ENCODE measurements at places on chromosomes 2 and 18.

- no peak for DNase-seq
Measured at GRCh38 chr18:79393635-79394533, 1.8 kb upstream of the NFATC1 start.

GRCh38 chr2:29309090-29310029 lies 194.1 kb downstream of the CLIP4 start:
- no peak for DNase-seq

DNA sequence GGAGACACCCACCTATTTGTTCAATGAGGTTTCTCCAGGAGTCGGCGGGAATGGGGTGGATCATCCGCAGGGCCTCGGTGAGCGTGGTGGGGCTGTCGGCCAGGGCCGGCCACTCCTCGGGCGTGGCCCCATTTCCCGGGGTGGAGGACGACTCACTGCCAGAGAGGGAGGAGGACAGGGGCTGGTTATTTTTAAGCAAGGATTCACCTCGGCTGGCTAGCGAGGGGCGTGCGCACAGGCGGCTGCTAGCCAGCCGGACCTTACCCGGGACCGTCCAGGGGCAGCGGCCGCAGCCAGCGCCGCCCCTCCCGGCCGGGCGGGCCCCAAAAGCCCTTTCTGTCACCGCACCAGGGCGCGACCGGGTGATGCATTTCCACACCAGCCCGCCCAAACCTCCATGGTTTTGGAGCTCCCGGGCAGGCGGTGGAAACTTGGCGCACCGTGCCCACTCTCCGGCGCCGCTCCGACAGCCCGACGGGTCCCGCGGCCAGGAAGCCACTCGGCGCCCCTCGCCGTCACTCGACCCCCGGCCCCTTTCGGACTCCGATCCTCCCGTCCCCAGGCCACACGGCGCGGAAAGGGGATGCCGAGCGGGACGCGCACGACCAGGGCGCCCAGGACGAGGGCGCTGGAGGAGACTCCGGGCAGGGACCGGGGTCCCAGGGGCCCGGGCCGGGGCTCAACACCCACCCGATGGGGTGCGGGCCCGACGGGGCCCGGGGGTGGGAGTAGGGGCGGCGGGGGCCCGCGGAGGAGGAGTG lies 57.1 kb downstream of the SNORC start:
- DNase-seq = no peak

GRCh38 chr2:24123195-24123921 lies at the start of the genes FAM228B and PFN4:
Gene FAM228B, plus strand, starts transcription at chr2:24123469. Its CDS starts 893 bp downstream, at chr2:24124362.
Gene PFN4, minus strand, starts transcription at chr2:24123334. Its CDS starts 799 bp downstream, at chr2:24122535.
- no peak for DNase-seq

DNA sequence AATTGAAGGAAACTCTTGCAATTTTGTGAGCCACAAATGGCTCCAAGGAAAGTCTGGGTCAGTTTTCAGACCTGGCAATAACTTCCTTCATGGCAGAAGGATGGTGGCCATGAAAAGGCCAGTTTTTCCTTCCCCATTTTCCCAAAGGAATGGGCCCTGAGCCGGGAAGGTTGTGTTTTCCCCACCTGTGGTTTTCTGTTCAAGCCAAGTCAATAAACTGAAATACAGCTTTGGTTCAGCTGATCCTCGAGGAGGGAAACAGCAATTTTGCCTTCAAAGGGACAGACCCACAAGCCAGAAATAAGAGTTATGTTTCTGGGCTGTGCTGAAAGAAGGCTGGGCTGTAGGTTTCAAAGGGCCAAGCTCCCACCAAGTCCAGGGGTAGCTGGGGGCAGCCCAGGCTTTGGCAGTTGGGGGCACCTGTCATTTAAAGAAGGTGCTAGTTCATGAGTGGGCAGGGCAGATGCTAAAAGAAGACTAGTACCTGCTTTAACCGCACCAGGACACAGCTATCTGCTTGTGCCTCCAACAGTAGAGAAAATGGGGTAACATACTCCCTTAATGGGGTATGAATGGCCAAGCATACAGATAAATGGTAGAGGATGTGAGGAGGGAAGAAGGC lies 97.0 kb downstream of the TTC32 start:
- DNase-seq = no peak

- DNase-seq = no peak
Measured at GRCh38 chr2:128642316-128642715, 323.6 kb upstream of the HS6ST1 start.

DNA sequence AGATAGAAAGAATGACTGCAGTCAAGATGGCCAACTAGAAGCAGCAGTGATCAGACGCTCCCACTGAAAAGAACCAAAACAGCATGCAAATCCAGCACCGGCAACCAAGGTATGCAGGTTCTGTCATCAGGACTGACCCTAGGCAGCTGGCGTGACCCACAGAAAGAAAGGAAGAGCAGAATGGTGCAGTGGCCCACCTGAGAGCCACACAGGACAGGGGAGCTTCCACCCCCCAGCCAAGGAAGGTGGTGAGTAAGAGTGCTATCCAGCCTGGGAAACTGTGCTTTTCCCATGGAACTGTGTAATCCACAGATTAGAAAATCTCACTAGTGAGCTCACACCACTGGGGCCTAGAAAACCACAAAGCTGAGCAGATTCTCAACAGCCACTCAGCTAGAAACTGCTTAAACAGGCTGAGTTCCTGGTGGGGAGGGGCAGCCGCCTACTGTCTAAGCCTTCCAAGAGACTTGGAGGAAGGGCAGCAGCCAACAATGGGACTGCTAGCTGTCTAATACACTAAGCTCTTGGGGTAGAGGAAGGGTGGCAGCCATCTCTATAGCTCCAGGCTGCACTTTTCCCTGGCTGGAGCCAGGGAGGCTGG lies 127.9 kb downstream of the EVA1A start:
- DNase-seq = no peak

DNA sequence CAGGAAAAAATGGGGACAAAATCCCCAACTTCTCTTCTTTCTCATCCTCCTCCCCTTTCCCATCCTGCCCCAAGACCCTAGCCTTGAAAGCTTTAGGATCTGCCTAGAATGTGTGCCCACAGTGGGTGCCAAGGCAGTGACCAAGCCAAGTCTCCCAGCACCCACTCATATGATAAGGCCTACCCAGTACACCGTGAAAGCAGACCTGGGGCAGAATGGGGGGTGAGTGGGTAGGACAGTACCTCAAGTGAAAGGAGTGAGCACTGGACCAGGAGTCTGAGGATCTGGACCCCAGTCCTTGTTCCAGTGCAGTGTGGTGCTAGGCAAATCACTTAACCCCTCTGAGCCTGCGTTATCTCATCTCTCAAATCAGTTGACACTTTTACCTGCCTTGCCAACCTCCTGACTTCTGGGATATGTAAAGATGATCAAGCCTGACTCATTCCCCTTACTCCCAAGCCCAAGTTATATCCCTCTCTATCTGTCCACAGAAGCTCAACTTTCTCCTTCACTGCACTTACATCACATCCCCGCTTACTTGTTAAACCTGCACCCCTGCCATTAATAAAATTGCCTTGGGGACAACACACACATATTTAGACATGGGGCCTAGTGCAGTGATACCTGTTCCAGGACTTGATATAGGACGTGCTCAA lies 109.7 kb downstream of the ATL2 start:
- DNase-seq = no peak

DNA sequence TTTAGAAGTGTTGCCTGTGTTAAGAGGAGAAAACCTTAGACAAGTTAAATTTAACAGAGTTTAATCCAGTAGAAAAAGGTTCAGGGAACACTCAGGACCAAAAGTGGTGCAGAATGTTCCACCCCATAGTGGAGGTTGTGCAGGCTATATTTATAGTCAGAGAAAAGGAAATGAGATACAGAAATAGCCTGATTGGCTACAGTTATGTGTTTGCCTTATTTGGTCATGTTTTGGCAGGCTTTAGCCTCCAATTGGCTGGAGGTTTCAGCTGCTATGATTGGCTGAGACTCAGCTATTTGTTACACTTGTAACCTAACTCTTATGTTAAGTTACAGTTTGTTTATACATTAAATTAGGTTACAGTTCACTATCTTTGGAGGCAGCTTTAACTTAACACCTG lies 4.2 kb downstream of the STAMBP start:
- no peak for DNase-seq

DNA sequence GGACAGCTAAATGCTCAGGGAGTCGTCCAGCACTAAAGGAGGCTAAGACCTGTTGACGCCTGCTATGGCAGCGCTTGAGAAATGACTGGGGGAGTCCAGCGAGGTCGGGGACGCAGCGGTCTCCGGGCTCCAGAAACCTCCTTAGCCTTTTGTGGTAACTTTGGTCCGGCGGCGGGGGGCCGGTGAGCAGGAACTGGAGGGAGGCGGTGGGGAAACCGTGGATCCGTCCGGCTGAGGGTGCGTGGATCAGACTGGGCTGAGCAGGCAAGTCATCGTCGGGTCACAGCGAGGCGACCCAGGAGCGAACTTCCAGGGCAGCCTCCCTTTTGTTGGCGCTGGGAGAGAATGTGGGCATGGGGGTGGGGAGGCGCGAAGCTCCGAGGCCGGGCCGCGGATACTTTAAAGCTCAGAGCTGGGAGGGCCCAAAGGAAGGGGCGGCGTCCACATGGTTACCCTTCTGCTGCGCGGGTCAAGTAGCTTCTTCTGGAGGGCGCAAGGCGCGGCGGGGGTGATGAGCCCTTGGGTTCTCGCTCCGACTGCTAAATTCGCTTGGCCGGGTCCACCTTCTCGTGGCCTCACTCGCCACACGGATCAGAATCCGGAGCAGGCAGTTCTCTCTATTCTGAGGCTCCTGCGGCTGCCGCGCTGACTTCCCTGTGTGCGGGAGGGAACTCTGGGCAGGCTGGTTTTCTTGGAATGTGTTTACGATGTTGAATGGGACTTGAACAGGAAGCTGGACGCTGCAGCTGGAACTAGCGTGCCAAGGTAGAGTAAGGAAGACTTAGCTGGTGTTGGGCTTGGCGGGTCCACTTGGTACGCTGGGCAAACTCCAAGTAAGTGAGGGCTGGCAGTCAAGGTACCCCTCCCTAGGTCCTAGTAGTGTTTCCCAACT lies 920 bp downstream of the GULP1 start:
- DNase-seq = peak; percentile 15

DNA sequence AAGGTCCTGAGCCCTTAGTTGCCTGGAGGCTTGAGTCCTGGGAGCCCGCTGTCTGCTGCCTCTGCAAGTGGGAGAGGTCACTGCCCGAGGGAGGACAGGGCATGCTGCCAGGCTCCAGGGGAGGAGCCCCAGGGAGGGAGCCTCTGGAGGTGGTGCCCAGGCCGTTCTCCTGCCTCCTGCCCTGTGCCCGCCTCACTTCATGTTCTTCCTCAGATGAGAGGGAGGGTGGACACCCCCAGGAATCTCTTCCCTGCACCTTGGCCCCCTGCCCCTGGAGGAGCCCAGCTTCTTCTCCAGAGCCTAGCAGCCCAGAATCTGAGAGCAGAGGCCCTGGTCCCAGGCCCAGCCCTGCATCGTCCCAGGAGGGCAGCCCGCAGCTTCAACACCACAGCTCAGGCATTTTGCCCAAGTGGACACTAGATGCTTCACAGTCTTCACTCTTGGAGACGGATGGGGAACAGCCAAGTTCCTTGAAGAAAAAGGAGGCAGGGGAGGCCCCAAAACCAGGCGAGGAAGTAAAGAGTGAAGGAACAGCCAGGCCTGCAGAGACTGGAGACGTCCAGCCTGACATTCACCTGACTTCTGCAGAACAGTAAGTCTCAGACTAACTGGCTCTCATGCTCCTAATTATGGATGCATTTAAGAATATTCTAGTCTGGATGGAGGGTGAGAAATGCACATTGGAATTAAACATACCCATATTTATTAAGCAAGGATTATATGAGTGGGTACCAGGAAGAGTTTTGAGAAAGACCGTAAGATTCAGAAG lies 12.1 kb downstream of the PSD4 start:
- no peak for DNase-seq

- DNase-seq = no peak
Measured at GRCh38 chr2:130762910-130763385, 7.6 kb downstream of the AMER3 start.

DNA sequence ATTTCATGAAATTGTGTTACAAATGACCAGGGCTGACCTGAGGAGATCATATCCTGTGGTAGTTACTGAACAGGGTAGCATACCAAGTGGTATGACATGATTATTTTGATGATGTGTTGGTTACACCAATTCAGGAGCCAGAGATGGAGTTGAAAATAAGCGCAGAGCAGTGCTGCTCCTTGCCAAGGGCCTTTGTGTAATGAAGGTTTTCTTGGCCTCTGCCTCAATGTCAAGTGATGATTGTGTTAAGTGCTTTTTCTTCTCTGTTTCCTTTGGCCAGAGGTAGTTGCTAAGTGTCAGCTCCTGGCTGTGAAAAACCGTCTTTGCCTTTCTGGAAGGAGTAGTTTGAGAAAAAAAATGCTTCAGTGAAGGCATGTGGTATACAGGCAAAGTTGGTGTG lies 131.2 kb downstream of the CERS6 start:
- no peak for DNase-seq

DNA sequence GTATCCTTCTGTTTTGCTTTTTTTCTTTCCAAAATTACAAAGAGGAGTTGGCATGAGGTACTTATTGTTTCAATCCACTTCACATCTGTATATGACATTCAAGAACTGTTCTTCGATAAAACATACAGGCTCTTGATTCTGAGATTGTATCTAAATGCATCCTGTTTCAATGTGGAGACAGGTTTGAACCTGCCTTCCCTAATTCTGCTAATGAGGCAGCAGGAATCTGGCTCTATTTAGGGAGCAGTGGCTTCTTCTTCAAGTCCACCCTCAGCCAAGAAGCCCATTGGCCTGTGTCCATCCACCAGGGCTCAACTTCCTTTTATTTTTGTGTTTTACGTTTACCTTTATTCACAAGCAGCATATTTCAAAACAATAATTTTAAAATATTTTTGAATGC lies 84.8 kb upstream of the PIK3C3 start:
- DNase-seq = no peak

- DNase-seq = no peak
Measured at GRCh38 chr2:75390169-75390568, 170.6 kb downstream of the EVA1A start.

- no peak for DNase-seq
Measured at GRCh38 chr2:105409717-105410116, 10.9 kb upstream of the FHL2 start.

DNA sequence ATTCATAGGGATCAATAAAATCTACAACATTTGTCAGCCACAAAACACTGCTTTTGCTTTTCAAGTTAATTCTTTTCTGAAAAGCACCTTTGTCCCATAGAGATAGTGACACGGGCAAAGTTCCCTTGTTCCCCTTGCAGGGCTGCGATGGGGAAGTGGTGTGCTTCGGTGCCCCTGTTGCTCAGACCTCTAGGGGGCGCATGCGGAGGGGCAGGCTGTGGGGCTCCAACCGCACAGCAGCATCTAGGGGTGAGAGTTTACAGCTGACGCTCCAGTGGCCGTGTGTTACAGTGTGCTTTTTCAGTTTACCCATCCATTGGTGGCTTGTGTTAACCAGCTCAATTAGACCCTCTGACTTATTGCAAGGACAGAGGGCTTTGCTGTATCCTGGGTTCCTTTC lies 1432.2 kb upstream of the ACVR2A start:
- no peak for DNase-seq
